ENCODE measurements at places on chromosomes 6 and 20. TPM values are rescaled to one million over a fixed set of nuclear protein-coding genes. Genes with fewer than 3 reads are reported as not detected.

The TNFAIP3 gene
- total RNA-seq: 2.1 TPM

The GPLD1 gene
- 0.53 TPM for total RNA-seq

The ECT2L gene
- total RNA-seq: not detected

The LHFPL5 gene
- not detected for total RNA-seq

The ARMC2 gene
- 1.9 TPM for total RNA-seq

The SLC16A10 gene
- not detected for total RNA-seq

The SLC22A16 gene
- total RNA-seq: not detected

The MATN4 gene
- total RNA-seq: 0.23 TPM

The FAM217B gene
- total RNA-seq: 4.4 TPM

The RNGTT gene
- total RNA-seq: 8.9 TPM

The GABBR1 gene
- total RNA-seq: 7.3 TPM

Measured in smooth muscle cell of the coronary artery (primary cell).